ENCODE measurements at places on chromosomes 3 and 15.

DNA sequence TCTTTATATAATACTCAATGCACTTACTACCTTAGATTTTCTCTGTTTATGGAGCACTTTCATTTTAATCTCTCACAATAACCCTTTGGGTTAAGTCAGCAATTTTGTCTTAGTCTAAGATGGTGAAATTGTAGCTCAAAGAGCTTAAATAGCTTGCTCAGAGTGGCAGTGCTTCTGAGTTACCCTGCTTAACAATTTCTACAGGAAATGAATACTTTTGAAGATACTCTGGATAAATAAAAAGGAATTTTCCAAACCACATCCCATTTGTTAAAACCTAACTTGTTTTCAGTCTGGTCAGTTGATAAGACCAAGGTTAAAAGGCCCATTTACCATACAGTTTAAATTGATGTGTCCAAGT lies 37.2 kb downstream of the HMG20A start:
- DNase-seq = no peak

DNA sequence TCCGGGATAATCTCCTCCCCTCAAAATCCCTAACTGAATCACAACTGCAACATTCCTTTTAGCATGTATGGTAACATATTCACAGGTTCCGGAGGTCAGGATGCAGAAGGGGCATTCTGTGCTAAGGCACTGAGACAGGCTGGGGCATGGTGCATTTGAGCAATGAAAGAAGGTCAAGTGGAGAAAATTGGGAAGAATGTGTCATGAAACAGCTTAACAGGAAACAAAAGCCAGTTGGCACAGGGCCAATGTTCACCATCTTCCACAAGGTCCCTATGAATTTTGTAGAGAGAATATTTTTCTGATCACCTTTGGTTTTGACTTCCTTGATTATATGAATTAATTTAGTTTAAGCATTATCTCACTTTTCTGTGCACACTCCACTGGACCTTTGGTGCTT lies 587.7 kb upstream of the NR2F2 start:
- no peak for DNase-seq

GRCh38 chr3:171883893-171884279 lies 40.7 kb downstream of the TMEM212 start:
- no peak for DNase-seq

DNA sequence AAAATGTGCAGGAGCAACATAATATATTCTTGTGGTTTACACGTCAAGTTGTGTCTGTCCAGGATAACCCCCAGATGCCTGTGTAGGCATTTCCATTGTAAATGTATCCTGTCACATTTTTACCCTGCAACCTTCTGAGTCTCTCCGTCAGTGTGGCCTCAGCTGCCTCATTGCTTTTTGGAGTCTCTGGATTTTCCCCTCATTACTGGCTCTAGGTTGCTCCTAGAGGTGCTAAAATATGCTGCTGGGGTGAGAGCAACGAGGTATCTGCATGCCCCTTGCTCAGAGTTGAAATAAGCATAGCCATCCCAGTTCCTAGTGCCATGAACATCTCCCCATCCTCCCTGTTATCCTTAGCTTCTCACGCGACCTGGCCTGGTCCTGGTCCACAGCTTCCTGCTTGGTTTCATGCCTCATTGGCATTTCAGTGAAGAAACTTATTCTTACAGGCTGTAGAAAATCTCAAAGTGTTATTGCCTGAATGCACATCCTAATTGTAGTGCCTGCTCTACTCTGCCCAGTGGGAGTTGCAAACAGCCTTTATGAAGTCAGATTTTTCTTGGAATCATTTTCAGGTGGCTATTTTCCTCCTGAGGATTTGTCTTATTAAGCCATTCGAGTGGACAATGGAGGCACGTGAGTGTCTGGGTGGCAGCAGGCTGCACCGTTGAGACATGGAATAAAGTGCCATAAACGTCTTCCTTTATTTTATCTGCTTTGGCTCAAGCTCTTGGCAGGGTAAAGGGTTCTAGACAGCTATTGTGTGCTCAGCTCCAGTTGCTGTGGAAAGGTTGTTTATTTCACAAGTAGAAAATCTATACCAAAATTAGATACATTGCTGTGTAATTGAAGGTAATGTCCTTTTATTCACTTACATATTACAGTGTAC lies 33.2 kb downstream of the OXNAD1 start:
- no peak for DNase-seq

DNA sequence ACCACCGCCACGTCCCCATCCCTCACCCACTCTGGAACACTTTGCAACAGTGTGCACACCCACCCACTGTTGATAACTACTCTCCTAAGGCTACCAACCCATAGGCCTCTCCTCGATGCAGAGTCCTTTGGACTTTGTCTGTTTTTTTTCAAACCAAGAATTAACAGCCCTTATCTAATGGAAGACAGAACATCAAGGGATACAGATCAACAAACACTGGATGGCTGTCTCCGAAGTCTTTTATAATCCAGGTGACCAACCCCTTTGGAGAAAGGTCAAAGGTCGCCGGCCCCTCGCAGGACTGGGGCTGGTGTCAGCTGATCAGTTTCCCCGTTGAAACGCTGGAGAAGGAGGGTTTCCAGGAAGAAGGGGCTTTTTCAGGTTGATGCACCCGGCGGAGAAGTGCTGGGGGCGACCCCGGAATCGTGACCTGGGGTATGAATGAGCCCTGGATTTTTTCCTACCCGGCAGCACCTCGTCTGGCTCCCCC lies 532 bp downstream of the B4GALT4 start:
- peak; percentile 57 for DNase-seq

DNA sequence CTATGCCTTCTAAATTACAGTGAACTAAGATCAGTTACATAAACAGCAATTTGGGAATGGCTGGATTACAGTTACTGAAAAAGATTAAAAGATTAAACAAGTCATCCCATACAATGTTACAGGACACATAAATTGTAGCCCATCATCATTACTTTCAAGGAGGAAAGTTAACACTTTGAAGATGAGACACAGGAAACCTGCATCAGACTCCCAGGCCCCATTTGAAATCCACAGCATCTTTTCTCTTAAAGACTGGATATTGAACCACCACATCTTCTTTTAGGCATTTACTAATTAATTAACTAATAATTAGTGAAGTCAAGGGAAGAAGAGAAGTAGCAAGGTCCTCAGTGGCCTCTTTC lies 170.2 kb downstream of the PLCL2 start:
- no peak for DNase-seq

GRCh38 chr15:40747685-40748631 lies 7.1 kb downstream of the RMDN3 start:
- DNase-seq = no peak

- DNase-seq = peak; percentile 61
These were observed 21.3 kb downstream of the LRIG1 start for GRCh38 chr3:66479532-66479947.

DNA sequence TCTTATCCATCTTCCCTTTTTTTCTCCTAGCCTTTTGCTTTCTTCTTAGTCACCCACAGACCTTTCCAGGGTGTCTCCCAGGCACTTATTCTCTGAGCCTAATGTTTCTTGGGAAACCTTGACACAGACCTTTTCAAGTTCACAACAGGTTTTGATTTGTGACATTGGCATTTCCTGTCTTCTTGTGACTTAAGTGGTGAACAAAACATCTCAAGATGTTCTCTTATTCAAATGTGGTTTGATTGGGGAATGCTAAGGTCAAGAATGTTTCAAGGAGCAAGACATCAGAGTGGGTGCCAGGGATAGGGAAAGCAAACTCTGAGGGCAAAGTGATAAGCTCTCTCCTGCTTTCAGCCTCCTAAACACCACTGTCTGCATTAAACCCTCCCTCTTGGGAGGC lies 68.2 kb upstream of the GSK3B start:
- no peak for DNase-seq

GRCh38 chr3:194198938-194199337 lies 63.0 kb downstream of the HES1 start:
- no peak for DNase-seq

GRCh38 chr3:52221563-52222318 lies 3.7 kb downstream of the TLR9 start:
- no peak for DNase-seq

GRCh38 chr3:129121016-129121791 lies 400 bp downstream of the RAB43 start:
- peak; percentile 36 for DNase-seq

DNA sequence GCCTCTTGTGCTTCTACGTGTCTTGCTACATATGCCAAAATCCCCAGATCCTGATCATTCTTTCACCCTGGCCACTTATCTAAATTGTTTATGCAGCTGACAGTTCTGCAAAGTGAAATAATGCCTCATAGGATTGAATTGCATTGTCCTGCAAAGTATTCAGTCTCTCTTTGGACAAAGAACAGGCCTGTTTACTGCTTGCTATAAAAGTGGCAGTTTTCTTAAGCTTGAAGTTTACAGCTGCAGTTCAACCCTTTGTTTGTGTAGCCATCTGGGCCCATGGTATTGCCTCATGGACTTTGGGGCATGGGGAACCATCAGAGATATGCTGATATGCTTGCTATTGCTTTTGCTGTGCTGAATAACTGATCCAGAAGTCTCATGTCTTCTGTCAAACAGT lies 523.2 kb downstream of the OTOL1 start:
- no peak for DNase-seq

DNA sequence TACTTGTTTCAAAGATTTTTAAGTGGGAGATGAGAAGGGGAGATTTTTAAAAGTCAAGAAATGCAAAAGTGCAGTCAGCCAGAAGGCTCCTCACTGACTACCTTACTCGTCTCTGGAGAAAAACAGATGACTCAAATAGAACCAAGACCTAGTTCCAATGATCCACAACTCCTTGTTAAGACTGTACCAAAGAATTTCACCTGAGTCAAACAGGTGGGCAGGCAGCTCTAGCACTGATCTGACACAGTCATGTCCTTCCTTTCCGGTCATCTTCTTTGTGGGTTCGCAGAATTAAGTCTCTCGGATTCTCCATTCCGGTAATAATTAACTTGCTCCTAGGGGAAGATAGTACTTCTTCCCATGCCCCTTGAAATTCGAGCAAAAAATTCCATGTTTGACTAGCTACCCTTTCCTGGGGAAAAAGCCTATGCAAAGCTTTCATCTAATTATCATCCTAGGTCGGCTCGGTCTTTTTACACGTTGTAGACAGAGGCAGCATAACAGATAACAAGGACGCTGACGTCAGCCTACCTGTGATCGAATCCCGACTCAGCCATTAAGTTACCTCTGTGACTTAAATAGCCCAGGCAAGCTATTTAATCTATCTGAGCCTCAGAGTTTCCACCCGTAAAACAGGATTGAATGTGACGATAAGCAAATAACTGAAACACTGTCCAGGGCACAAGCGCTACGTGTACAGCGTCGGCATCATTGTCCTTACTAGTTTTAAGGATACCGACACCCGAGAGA lies 758 bp downstream of the SELENOK start:
- DNase-seq = no peak

Measured in KBM-7 (cell line).